ENCODE measurements at places on chromosomes 6 and 20. TPM values are rescaled to one million over a fixed set of nuclear protein-coding genes. Genes with fewer than 3 reads are reported as not detected.

DNA sequence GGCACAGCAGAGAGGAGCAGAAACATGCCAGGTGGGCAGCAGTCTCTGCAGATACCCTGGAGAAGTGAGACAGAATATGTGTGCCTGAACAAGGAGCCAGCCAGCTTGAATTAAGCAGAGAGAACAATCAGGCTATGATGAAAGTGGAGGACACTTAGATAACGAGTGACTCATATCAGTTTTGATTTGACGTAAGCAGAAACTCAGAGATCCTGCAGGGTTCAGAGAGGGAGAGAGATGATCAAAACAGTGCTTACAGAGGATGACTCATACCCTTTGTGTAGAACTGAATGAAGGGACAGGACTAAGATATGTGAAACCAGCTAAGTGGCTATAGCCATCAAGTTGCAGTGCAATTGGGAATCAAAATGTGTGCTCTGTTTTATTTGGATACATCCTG lies 300.7 kb downstream of the TENT5A start:
- DNase-seq, result no peak

- DNase-seq, result no peak
These were observed 157.9 kb upstream of the MARCKS start for GRCh38 chr6:113699239-113699638.

DNA sequence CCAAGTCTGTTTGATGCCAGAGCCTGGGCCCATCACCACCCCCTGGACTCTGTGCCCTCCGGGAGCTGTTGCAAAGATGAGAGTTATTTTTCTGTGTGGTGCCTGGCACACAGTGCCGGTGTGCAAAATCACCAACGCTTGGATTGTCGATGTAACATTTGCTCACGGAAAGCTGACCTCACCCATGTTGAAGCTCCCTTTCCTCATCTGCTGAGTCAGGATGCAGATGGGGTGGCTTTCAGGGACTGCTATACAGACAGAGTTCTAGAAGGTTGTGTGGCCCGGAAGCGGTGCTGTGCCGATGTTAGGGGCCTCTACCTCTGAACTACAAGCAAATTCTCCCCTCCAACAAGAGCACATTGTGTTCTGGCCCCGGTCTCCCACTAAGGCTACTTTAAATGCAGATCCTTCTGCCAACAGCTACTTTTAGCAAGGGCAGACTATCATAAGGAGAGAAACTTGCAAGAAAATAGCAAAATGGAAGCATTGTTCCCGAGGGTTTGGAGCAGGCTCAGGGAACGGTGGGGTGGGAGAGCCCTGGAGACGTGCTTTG lies 34.0 kb downstream of the EYA2 start:
- no peak for DNase-seq

DNA sequence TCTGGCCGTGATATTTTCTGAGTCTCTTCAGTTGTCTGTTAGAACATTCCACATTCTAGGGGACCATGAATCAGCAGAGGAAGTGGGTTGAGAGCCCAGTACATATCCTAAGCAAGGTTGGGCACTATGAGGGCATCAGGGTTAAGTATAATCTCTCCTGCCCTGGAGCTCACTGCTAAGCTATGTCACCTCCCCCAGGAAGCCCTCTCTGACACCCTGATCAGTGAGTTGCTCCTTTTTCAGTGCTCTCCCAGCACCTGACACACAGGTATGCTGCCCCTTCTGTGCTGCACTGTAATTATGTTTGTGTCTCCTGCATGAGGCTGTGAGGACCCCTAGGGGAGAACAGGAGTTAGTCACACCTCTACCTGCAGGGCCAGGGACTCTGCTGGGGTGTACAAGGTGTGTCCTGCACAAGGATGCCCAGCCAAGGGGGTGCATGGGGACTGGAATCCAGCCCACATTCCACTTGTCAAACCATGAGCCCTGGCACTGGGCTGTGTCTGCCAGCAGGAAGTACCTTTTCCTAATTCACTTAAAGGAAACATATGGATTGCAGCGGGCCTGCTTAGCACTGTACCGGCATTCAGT lies 3.9 kb downstream of the RAB44 start:
- no peak for DNase-seq

DNA sequence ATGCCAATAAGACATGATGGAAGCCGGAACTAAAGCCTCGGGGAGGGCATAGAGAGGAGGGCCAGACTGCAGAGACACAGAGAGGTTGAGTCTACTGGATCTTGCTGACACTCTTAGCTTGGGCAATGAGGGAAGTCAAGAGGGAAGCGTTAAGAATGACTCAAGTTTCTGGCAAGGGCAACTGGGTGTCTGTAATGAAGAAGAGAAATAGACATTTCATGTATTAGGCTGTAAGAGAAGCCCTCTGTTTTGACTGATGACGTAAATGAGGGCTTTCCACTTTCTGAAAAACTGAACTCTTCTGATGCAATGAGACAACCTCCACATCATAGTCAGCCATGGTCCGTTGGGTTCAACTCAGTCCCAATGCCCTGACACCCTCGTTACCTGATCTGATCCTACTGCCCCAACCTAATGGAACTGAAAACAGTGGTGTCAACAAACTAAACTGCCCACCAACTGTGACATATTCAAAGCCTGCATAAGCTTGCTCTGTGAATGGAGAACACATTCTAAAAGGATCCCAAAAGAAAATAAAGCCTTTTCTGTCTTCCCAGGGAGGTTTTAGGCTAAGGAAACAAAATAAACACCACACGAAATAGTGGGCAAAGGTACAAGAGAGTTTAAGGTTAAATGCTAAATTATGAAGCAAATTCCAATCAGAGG lies 45.8 kb upstream of the PNRC1 start:
- DNase-seq, result no peak

Gene GSTA3
- not detected for total RNA-seq

DNA sequence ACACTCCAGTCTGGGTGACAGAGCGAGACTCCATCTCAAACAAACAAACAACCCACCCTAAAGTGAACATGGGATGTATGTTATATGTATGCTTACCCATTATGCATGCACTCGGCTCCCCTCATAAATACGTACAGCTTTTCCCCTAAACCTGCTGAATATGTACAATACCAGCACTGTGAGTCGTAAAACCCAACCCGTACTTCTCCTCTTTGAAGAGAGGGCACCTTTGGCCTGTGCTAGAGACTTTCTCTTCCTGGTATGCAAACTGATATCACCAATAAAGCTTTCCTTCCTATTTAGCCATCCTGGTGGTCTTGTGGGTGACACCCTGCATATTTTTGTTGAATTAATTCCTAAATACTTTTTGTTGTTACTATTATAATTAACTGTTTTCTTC lies 51.3 kb downstream of the VSTM2L start:
- DNase-seq, result no peak

- DNase-seq, result no peak
These were observed 137.3 kb downstream of the HTR1B start for GRCh38 chr6:77326029-77326428.

DNA sequence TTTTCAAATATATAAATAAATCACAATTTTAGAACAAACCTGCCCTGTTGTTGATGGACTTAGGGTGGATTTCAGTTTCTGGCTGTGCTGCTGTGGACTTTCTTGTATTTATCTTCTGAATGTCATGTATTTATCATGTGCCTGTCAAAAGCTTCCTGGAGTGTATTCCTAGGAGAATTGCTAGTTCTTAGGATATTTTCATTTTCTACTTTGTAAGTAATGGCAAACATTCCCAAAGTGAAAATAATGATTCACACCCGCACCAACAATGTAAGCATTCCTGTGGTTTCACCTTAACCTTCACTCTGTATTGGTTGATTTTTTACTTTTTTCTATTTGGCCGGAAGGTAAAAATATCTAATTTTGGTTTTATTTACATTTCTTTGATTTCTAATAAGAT lies 387.8 kb downstream of the SMOC2 start:
- no peak for DNase-seq

GRCh38 chr6:52985228-52985627 lies 9.9 kb downstream of the GSTA4 start:
- DNase-seq, result no peak

- no peak for DNase-seq
These were observed 3.0 kb downstream of the E2F3 start for GRCh38 chr6:20404641-20405032.

Gene SPAG4
- total RNA-seq, result 2.1 TPM

DNA sequence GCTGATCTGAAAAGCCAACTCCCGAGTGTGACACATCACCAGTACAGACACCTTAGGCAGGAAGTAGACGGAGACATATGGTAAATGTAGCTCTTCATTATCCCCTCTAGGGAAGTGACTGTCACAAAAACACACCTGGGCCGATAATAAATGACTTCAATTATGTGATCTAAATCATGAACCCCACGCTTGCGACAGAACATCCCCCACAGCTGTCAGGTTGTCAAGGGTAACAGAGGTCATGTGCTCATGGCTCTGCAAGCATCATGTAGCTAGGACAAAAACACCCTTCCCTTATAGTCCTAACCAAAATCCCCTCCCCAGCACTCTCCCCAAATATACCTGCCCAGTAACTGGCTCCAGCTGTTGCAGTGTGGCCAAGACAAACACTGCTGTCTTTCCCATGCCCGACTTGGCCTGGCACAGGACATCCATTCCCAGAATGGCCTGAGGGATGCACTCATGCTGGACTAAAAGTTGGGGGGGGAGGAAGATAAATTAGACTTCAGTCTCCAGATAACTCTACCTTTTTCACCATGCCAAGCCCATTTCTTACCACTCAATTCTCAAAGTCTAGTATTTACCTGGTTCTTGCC lies 2.9 kb downstream of the DDX39B start:
- no peak for DNase-seq

DNA sequence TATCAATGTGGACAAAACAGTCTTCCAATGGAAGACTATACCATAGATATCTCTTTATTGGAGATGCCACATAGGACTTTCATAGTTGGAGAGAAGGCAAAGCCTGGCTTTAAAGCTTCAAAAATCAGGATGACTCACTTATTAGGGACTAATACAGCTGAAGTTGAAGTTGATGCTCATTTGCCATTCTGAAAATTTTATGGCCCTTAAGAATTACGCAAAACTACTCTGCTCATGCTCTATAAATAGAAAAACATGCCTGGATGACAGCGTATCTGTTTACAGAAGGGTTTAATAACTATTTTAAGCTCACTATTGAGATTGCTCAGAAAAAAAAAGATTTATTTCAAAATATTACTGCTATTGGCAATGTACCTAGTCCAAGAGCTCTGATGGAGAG lies 155.5 kb upstream of the DST start:
- no peak for DNase-seq

DNA sequence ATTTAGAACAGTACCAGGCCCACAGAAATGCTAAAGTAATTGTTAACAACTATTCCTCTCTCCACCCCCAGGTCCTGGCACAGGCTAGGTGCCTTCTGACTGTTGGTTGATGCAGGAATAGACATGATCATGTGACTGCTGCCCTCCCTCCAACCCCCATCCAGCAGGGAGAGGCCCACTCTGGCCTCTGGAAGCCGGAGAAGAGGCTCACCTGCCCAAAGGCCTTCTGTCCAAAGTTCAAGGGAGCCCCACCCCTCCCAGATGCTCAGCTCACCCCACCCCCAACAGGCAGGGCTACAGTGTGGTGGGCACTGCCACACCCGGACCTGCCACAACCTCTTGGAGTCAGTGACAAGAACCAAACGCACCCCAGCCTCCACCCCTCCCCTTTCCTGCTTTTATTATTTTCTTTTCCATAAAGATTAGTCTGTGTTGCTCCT lies 26.9 kb upstream of the FOXP4 start:
- no peak for DNase-seq

GRCh38 chr6:30103872-30104179 lies 9.1 kb downstream of the TRIM31 start:
- no peak for DNase-seq

- no peak for DNase-seq
These were observed 65.7 kb upstream of the EEF1A1 start for GRCh38 chr6:73586416-73586974.

GRCh38 chr6:40874495-40874894 lies 164.5 kb downstream of the UNC5CL start:
- DNase-seq, result no peak

DNA sequence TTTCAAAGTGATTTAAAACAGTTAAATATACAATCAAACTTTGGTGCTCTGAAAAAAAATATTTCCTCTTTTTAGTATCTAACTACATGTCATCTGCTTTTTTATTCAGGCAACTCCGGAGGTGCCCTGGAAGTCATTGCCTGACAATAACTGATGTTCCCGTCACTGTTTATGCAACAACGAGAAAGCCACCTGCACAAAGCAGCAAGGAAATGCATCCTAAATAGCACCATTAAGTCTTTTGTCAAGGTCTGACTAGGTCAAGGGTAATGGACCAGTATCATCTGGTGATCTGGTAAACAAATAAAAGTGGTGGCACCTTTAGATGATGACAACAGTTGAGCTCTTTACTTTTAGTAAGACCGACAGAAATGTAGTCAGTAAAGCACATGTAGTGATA lies 13.2 kb downstream of the FAM229B start:
- DNase-seq, result no peak

DNA sequence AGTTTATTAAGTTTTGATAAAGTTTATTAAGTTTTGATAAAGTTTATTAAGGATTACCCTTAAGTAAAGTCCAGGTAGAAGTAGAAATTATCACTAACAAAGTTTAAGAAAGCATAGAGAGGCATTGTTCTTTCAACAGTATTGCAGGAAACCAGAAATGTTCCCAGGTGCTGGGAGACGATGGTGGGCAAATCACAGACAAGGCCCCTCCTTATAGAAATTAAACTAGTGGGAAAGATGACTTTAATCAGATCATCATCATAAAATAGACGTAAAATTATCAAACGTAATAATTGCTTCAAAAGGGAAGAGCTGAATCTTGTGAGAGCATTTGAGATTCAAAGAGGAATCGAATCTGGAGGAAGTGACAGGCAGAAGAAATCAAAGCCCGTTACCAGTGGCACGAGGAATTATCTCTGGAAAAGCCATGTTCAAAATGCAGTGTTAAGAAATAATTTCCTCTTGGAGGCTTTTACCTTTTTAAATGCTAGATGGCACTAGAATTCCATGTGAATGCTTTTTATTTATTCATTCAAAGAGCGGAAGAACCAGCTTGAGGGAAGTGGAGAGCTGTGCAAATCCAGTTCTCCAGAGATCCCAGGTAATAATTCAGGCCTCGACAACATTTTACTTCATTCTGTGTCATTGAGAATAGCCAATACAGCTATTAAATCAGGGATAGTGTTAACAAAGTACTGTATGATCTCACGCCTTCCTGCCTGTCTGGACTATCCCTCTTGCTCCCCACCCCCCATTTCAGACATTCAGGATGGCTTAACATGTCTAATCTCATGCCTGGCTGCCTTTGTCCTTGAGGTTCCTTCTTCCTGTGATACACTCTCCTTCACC lies 1.0 kb upstream of the APMAP start:
- DNase-seq, result no peak

- DNase-seq, result no peak
These were observed 315.7 kb downstream of the FOXA2 start for GRCh38 chr20:22268675-22269074.

- no peak for DNase-seq
These were observed 259.8 kb upstream of the FLRT3 start for GRCh38 chr20:14597206-14597715.

DNA sequence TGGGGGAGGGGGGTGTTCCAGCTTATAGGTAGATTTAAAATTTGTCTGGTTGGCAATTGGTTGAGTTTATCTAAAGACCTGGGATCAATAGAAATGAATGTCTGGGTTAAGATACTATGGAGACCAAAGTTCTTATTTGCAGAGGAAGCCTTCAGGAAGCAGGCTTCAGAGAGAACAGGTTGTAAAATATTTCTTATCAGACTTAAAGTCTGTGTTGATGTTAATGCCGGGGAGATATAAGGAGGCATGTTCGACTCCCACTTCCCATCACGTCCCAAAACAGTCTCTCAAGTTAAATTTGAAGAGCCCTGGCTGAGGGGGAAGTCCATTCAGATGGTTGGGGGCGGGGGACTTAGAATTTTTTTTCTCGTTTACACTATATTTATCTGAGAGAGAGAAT lies 12.3 kb upstream of the BLCAP start:
- no peak for DNase-seq

GRCh38 chr6:113697632-113698410 lies 159.3 kb upstream of the MARCKS start:
- no peak for DNase-seq

All from posterior vena cava (tissue), 2 donors.